ENCODE measurements at places on chromosomes 5 and 9.

DNA sequence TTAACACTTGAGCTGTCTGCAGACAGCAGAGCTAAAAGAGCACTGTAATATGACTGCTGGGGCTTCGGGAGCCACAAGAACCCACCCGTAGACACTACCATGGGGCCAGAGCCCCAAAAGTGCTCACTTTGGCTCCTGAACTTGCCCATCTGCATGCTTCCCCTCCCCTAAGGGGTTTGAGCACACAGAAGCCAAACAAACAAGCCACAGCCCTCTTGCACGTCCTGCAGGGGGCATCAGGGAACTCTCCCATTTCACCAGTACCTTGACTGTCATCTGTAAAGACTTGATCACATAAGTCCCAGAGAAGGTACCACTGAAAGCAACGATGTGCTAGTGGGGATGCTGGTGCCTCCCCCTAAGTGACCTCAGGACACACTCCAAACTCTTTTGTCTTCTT is 681.8 kb downstream of the SEMA5A start:
- DNase-seq, result no peak

GRCh38 chr5:19584131-19584530 is 403.9 kb downstream of the CDH18 start:
- no peak for DNase-seq

- no peak for DNase-seq
These were observed 37.6 kb upstream of the MAST4 start for GRCh38 chr5:66558560-66558959.

- DNase-seq, result no peak
These were observed 13.3 kb upstream of the UBE2QL1 start for GRCh38 chr5:6435356-6435755.

DNA sequence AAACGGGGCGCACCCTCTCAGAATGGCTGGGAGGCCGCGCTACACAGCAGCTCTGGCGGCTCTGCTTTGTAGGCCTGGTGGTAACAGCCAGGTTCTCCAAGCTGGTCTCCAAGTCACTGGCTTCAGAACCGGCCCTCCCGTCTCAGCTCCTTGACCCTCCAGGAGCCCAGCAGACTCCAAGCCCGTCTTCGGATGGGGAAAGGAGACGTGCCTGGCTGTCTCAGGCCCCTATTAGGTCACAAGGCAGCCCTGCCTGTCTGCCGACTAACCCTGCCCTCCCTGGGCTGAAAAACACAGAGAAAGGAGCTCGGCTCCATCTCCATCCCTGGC is 2.2 kb downstream of the ASB6 start:
- DNase-seq, result no peak
